EH (cell line): ENCODE measurements at places on chromosomes 1 and 21.

GRCh38 chr21:32096411-32096810 lies 182.4 kb downstream of the MIS18A start:
- DNase-seq, result peak; percentile 13

DNA sequence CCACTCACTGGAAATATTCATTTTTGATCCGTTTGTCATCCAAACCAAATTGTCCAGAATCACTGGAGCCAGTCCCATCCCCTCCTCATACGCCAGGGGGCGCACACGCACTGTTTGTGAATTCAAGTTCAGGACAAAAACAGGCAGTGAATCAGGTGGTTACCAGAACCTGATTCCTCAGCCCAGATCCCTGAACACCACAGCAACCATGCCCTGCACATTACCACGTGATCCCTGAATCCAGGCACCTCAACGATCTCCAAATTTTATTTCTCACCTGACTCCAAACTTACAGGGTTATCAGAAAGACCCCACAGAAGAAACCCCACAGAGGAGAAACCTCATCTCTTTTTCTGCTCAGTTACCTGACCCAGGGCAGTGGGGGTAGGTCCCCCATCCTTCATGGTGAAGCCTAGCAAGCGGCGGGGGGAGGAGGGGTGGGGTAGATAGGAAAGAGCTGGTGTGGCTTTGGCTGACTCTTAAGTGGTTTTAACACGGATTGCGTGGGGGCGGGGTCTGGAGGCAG lies 1.4 kb upstream of the PTPRF start:
- peak; percentile 87 for DNase-seq

GRCh38 chr1:101295209-101295608 lies 58.4 kb downstream of the S1PR1 start:
- no peak for DNase-seq

- no peak for DNase-seq
Measured at GRCh38 chr1:240385551-240385950, 226.4 kb downstream of the GREM2 start.

DNA sequence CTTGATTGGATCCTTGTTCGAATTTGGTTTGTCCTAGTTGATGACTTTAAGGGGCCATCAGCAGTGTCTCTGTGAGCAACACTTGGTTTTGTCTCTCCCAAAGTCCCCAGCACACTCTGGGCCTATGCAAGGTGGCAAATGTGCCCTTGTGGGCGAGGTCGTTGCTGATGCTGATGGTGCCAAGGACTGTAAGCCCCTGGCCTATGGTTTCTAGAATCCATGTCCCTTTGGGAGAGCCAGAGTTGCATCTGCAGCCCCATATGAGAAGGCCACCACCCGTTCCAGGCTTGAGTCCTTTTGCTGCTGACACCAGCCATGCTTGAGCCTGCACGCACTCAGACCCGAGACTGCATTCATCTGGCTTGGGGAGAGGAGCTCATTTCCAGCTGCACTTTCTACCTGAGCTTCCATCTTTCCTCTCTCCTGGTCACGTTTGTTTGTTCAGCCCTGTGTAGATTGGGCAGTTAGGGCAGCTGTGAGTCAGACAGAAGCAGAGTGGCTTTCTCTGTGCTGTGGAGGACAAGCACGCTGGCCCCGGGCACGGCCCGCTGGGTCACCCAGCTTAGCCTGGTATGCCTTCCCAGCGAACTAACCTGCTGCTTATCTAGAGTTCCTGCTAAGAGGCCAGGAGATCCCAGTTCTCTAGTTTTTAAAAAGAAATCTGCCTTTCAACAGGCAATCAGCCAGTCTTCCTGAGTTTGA lies 52.1 kb upstream of the CSF3R start:
- no peak for DNase-seq

GRCh38 chr1:26696654-26697430 lies 1.0 kb downstream of the ARID1A start:
- peak; percentile 26 for DNase-seq

- no peak for DNase-seq
Measured at GRCh38 chr1:90394247-90394646, 322.9 kb downstream of the BARHL2 start.

DNA sequence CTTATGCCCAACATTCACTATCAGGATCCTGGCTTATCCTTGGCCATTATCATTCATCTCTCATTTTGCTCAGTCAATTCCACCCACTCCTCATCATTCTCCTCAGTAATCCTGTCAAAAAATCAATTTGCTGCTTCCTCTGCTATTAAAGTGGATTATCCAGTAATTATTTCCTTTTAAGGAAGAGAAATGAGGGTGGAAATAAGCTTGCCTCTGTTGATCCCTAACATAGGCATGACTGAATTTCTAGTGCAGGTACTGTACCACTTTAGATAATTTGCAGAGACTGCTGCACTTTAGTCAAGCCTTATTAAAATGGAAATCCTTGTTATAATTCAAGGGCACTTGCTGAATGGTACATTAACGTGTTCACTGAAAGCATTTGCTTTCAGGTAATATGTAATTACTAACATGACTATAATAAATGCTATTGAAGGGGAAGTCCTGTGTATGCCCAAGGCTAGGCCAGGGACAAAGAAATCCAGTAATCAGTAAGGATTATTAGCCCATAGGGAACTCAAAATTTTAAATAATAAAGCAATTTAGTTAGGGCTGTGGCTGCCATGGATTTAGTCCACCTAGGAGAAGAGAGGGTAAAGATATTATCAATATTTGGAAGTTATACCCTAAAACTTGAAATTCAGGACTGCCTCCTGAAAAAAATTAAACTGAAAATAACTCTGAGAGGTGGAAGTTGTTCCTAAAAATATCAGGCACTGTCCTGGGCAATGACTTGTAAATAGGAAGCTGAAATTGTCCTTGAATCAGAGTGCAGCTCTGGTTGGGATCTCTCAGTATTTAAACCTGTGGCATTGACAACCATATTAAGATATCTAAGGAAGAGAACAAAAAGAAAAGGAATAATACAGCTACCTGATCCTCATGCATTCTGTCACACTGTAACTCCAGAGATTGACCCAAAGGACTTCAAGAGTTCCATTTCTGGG lies 43.4 kb downstream of the RGS2 start:
- DNase-seq, result no peak

- DNase-seq, result no peak
Measured at GRCh38 chr1:160084771-160085321, 3.5 kb downstream of the KCNJ9 start.

GRCh38 chr1:220527908-220528678 lies at the start of gene MARK1:
Gene MARK1 (plus strand): TSS chr1:220528136. CDS start chr1:220528823, 687 bp downstream.
- DNase-seq, result peak; percentile 54

- DNase-seq, result no peak
Measured at GRCh38 chr1:222251847-222252246, 296.1 kb downstream of the HHIPL2 start.

DNA sequence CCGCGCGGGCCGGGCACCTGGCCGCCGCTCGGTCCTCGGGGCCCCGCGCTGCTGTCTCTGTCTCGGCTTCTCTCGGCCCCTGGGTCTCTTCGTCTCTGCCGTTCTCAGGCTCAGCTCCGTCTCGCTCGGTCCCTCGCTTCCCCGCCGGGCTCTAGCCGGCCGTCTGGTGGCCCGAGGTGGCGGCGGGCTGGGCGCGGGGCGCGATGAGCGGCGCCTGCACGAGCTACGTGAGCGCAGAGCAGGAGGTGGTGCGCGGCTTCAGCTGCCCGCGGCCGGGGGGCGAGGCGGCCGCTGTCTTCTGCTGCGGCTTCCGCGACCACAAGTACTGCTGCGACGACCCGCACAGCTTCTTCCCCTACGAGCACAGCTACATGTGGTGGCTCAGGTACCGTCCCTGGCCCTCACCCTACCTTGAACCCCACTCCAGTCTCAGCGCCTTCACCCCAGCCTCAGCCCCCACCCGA lies 355 bp downstream of the SHISAL2A start:
- DNase-seq, result peak; percentile 18

GRCh38 chr1:236247286-236247685 lies 34.5 kb downstream of the ERO1B start:
- peak; percentile 9 for DNase-seq

DNA sequence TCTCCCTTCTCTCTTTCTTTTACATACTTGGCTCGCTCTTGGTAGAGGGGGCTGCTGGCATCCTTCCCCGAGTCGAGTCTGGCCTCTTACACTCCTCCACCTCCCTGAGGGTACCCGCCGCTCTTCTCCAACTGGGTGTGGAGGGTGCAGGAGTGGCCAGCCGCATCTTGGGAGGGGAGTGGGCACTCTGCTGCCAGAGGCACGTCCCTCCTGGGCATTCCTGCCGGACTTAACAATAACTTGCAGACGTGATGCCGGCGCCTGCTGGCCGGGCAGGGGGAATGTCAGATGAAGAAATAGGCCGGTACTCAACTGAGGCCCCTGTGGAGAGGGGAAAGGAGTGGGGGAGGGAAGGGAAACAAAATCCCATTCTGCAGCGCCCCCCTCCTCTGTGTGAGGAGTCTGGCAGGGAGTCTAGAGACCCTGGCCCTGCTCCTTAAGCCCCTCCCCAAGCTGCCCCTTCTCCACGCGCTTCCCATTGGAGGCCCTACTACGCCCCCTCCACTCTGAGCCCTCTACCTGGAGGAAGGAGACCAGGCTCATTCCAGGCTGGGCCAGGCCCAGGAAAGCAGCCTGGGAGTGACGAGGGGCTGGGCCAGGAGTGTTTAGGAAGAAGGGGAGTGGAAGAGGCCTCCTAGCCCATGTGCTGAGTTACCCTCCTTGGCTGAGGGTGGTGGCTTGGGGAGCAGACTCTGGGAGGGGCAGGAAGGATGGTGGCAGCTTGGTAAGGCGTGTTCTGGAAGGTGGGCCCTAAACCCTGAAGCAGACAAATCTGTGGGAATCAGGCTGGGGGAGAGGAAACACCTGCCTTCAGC lies 1.8 kb downstream of the ATP2B4 start:
- peak; percentile 76 for DNase-seq

DNA sequence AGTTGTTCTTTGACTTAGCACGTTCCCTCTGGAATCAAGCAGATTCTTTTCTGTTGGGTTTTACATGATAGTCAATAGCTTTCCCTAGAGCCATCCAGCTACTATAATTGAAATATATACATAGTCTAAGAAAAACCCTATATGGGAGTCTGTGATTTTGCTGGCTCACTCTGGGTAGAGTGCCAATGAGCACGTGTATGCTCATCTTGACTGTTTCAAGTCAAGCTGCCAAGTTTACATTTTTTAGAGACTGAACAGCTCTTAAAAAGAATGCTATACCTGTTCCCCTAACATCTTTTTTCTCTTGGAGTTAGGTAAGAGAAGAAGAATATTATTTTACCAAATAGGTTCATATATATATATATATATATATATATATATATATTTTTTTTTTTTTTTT lies 182.8 kb upstream of the NRIP1 start:
- no peak for DNase-seq

DNA sequence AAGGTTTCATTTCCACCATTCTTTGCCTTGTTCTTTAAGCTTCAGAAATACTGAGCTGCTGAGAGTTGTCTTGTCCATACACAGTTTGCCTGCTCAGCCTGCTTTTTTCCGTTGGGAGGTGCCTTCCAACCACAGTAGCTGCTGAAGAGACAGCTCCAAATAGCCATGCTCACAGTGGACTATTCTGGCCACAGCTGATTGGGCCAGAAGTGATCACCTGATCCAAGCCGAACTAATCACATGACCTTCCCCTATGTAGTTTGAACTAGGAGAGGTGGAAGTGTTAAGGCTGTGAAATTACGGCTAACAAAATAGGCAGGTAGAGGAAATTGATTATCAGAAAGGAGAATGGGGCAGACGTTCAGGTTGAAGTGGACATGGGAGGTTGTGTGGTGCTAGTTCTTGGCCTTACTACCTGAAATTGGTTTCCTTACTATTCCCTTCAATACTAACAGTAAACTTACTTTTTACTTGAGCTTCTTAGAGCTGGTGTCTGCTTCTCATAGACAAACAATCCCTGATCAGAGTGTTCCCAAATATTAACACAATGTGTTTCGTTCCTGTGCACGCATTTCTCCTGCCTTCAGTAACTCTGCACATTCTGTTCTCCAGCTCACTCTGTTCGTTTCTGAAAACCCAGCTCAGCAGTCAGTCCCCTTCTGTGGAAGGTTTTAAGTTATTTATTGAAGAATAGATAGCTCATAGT lies 136.1 kb downstream of the RWDD3 start:
- peak; percentile 0 for DNase-seq

GRCh38 chr1:169517558-169518186 lies 31.9 kb upstream of the SLC19A2 start:
- DNase-seq, result no peak

DNA sequence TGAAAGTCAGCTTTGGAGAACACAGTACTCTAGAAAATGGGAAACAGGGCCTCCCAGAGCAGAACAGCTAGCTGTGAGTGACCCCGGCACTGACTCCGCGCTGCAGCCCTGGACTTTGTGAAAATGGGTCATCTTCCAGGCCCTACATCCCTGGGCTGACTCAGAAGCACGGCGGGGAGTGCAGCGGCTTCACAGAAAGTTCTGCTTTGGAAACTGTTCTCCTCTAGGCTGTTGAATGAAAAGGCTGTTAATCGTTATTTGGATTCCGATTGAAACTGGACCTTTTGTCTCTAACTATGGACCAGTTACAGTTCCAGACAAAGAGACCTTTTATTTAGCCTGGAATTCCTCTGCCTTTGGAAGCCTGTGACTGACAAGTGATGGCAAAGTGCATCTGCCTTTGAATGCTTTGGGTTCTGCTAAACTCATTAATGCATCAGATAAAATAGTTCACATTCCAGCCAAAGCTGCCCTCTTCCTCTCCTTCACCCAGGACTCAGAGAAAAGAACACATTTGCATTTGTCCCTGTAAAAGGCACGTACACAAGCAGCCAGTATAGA lies 144.9 kb upstream of the HOOK1 start:
- DNase-seq, result peak; percentile 82

DNA sequence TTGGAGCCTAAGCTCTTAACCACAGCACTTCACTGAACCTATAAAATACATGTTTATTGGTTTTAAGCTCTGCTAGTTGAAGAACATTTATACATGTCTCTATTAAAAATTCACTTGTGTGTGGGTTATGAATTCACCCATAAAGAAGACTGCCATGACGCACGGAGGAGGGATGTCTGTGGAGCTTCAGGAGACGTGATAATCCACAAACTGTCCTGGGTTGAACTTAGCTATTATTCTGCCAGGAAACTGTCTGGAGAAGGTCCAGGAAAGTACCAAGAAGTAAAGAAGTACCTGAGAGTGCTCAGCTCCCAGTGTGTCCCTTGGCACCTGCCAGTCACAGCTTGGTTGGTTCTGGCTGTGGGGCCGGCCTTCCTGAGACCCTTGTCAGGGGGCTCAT lies 56.3 kb downstream of the DDR2 start:
- DNase-seq, result no peak

- DNase-seq, result no peak
Measured at GRCh38 chr21:14528815-14529214, 17.3 kb downstream of the SAMSN1 start.

GRCh38 chr1:208093754-208094719 lies 150.1 kb downstream of the PLXNA2 start:
- DNase-seq, result peak; percentile 61

GRCh38 chr1:219265026-219265515 lies 91.4 kb downstream of the LYPLAL1 start:
- no peak for DNase-seq

- DNase-seq, result no peak
Measured at GRCh38 chr1:39690225-39690624, 1.0 kb downstream of the HPCAL4 start.

- DNase-seq, result no peak
Measured at GRCh38 chr1:113875714-113876113, 4.2 kb upstream of the PTPN22 start.
